ENCODE measurements at places on chromosomes 13 and 19.

- H3K27ac ChIP-seq: no peak overlapping the region
- H3K4me1 ChIP-seq: no peaks in the 10 kb centered on the region
- H3K4me3 ChIP-seq: no peak overlapping the region
- no peak for DNase-seq
- H3K27me3 ChIP-seq: peaks cover 5% of the 10 kb centered on the region
Measured at GRCh38 chr19:3895788-3896187, 15.3 kb downstream of the ATCAY start.

DNA sequence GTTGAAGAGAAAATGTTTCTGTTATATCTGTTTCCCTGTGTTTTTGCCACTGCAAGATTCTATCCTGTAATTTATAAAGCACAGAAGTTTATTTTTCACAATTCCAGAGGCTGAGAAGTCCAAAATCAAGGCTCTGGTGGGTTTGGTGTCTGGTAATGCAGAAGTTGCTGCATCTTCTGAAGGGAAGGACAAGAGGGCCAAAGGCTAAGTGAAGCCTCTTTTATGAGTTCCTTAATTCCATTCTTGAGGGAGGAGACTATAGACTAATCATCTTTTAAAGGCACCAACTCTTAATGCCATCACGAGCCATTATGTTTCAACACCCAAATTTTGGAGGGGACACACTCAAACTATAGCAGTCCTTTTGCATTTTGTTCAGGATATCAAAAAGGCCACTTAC lies 34.1 kb upstream of the WDFY2 start:
- no peak overlapping the region for H3K4me3 ChIP-seq
- no peaks in the 10 kb centered on the region for H3K4me1 ChIP-seq
- H3K36me3 ChIP-seq: no peaks in the 10 kb centered on the region
- no peak for DNase-seq
- H3K27ac ChIP-seq: no peak overlapping the region

- H3K36me3 ChIP-seq: peaks cover 41% of the 10 kb centered on the region
- no peaks in the 10 kb centered on the region for H3K27me3 ChIP-seq
- no peak overlapping the region for H3K27ac ChIP-seq
- H3K4me3 ChIP-seq: no peak overlapping the region
- no peaks in the 10 kb centered on the region for H3K4me1 ChIP-seq
- no peak for DNase-seq
Measured at GRCh38 chr19:37572203-37572602, 22.4 kb downstream of the ZNF571 start.

DNA sequence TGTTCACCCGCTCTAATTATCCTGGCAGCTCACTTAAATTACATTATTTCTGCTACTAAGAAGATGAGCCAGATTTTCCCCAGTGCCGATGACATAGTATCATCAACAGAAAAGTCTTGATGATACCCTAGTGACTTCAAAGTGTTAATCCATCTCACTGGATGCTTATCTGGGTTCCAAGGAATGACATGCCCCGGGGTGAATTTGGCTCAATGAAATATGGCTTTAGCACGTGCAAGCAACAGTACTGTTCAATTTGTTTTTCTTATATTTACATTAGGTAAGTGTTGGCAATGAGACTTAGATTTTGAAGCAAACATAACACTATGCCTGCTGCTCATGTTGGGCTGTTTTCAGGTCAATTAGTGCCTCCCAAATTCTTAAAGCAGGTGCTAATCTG lies 548.2 kb upstream of the SLITRK1 start:
- H3K36me3 ChIP-seq: no peaks in the 10 kb centered on the region
- no peaks in the 10 kb centered on the region for H3K27me3 ChIP-seq
- no peaks in the 10 kb centered on the region for H3K4me1 ChIP-seq
- H3K4me3 ChIP-seq: no peak overlapping the region
- no peak for DNase-seq
- no peak overlapping the region for H3K27ac ChIP-seq

DNA sequence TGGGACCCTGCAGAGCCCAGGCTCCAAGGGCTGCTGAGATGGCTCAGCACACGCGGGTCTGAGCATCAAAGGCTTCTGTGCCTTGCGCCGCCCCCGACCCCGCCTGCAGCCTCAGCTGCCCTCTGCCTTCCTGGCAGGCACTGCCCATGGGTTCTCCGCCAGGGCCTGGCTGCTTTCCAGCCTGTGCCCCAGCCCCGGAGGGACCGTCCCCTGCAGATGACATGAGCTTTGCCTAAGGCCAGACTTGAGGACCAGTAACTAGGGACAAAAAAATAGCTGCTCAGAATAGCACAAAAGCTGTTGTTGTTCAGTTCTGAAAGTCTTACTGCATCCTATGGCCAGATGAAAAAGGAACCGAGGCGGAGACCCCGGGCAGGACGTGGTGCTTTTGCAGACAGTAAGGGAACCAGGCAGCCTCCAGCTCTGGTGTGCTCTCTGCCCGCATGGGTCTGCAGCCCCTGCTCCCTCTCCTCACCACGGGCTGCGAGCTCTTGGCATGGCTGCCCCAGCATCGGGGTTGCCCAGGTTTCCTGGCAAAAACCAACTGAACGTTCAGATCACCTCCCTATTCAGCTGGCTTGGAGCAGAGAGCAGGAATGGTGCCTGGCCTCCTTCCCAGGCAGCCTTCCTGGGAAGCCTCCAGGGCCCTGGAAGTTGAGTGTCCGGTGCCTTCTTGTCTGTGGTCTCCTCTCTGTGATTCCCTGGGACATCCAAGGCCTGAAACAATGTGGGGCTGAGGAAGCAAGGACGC lies 12.5 kb upstream of the CFAP97D2 start:
- H3K36me3 ChIP-seq: no peaks in the 10 kb centered on the region
- no peaks in the 10 kb centered on the region for H3K27me3 ChIP-seq
- no peak for DNase-seq
- H3K27ac ChIP-seq: no peak overlapping the region
- H3K4me1 ChIP-seq: peaks cover 13% of the 10 kb centered on the region
- no peak overlapping the region for H3K4me3 ChIP-seq

DNA sequence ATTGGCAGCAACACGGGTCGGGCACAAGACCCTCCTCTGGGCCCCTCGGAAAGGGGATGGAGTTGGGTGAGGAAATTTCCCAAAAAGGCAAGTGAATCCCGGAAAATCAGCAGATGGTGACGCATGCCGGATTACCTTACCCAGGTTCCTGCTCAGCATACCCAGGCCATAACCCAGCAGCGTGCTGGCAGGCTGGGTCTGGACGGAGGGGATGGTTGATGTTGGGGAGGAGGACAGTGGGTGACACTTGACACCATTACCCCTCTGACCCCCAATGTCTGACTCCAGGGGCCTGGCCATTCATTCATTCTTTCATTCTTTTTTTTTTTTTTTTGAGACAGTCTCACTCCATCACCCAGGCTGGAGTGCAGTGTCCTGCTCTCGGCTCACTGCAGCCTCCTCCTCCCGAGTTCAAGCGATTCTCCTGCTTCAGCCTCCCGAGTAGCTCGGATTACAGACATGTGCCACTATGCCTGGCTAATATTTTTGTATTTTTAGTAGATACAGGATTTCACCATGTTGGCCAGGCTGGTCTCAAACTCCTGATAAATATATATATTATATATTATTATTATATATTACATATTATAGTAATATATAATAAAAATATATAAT lies 799 bp downstream of the PVR start:
- peaks cover 9% of the 10 kb centered on the region for H3K4me1 ChIP-seq
- H3K27ac ChIP-seq: peak overlapping the region; percentile 83
- peak; percentile 27 for DNase-seq
- H3K36me3 ChIP-seq: no peaks in the 10 kb centered on the region

DNA sequence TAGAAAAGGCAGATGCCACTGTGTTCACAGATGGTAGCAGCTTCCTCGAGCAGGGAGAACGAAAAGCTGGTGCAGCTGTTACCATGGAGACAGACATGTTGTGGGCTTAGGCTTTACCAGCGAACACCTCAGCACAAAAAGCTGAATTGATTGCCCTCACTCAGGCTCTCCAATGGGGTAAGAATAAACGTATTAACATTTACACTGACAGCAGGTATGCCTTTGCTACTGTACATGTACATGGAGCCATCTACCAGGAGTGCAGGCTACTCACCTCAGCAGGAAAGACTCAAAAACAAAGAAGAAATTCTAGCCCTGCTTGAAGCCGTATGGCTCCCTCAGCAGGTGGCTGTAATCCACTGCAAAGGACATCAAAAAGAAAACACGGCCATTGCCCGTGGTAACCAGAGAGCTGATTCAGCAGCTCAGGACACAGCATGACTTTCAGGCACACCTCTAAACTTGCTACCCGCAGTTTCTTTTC lies 197.7 kb downstream of the ZNF737 start:
- H3K4me1 ChIP-seq: no peaks in the 10 kb centered on the region
- no peaks in the 10 kb centered on the region for H3K36me3 ChIP-seq
- H3K4me3 ChIP-seq: no peak overlapping the region
- DNase-seq: no peak
- H3K27me3 ChIP-seq: no peaks in the 10 kb centered on the region

DNA sequence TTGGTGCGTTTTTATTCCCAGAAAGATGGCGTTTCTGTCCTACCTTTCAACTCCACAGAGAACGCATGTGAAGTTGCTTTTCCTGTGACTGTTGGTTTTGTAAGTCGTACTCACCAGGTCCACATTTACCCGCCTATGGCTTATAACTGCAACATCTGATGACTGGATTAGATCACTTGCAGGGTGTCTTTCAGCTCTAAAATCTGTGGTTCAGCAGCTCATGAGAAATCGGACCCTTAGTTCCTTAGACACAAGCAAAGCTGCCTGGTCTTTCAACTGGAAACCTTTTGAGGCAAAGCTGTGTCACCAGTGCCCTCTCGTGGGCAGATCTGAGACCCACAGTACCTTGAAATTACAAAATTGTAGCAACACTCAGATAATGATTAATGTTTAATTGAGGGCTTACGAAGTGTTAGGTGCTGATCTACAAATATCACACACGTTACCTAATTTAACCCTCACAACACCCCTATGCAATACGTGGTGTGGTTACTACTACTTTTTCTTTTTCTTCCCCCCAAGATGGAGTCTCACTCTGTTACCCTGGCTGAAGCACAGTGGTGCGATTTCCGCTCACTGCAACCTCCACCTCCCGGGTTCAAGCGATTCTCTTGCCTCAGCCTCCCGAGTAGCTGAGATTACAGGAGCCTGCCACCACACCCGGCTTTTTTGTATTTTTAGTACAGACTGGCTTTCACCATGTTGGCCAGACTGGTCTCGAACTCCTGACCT lies 65.4 kb downstream of the RUBCNL start:
- peak; percentile 83 for DNase-seq
- no peak overlapping the region for H3K27ac ChIP-seq
- no peak overlapping the region for H3K4me3 ChIP-seq
- no peaks in the 10 kb centered on the region for H3K36me3 ChIP-seq
- no peaks in the 10 kb centered on the region for H3K27me3 ChIP-seq
- H3K4me1 ChIP-seq: peaks cover 15% of the 10 kb centered on the region

DNA sequence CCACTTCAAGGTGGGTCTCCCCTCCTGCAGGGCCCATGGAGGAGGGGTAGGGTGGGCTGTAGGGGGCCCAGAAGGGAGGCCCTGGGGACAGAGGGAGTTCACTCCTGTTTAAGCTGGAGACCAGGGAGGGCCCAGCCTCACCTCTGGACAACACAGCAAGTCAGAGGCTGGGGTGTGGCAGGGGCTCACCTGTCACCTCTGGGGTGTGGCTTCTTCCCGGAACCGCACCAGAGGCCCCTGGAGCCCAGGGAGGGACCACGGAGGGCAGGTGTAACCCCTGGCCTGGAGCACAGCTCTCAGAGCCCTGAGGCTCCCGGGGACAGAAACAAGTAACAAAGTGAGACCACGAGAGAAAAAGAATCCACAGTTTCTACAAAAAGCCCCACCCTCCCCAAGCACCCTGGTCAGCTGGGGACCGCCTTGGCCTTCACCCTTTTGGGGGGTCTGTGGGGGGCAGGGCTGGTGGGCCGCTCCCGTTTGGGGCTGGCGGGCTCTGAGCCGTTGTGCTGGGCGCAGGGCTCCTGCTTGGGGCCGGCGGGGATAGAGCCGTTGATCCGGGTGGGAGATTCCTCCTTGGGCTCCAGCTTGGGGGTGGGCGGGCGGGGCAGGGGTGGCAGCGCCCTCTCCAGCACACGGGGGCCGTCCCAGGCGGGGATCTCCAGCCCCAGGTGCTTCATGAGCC lies 8.0 kb downstream of the SIRT6 start:
- no peak for DNase-seq
- H3K4me1 ChIP-seq: peaks cover 6% of the 10 kb centered on the region
- H3K36me3 ChIP-seq: no peaks in the 10 kb centered on the region
- peaks cover 27% of the 10 kb centered on the region for H3K27me3 ChIP-seq

DNA sequence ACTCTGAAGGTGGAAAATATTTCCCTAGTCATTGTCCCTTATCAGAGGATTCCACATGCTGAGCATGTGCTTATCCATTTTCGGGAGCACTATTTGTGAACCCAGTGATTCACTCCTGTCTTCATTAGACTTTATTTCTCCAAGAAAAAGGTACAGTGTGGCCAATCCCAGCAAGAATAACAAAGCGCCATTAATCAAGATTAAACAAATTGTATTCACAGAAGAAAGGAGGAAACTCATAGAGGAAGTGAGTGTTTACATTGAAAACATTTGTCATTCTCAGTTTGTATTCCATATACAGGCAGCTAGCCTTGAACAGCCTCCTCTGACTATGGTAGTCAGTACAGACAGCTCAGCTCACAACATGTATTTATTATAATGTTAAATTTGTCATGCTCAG lies 1669.9 kb upstream of the SPRY2 start:
- H3K4me1 ChIP-seq: no peaks in the 10 kb centered on the region
- no peaks in the 10 kb centered on the region for H3K27me3 ChIP-seq
- DNase-seq: no peak
- no peak overlapping the region for H3K27ac ChIP-seq

- H3K27me3 ChIP-seq: peaks cover 7% of the 10 kb centered on the region
- no peak overlapping the region for H3K4me3 ChIP-seq
- H3K27ac ChIP-seq: no peak overlapping the region
- H3K4me1 ChIP-seq: no peaks in the 10 kb centered on the region
- H3K36me3 ChIP-seq: no peaks in the 10 kb centered on the region
- DNase-seq: no peak
Measured at GRCh38 chr19:11461453-11461852, 19.4 kb downstream of the ELAVL3 start.

- H3K36me3 ChIP-seq: no peaks in the 10 kb centered on the region
- no peaks in the 10 kb centered on the region for H3K27me3 ChIP-seq
- DNase-seq: no peak
- H3K4me1 ChIP-seq: no peaks in the 10 kb centered on the region
- no peak overlapping the region for H3K4me3 ChIP-seq
Measured at GRCh38 chr13:79710376-79710775, 229.4 kb downstream of the NDFIP2 start.

GRCh38 chr19:38670921-38671398 lies 23.5 kb downstream of the ACTN4 start:
- H3K27me3 ChIP-seq: no peaks in the 10 kb centered on the region
- H3K36me3 ChIP-seq: no peaks in the 10 kb centered on the region
- DNase-seq: no peak
- H3K4me1 ChIP-seq: peaks cover 83% of the 10 kb centered on the region
- H3K4me3 ChIP-seq: no peak overlapping the region

GRCh38 chr13:98599502-98600328 lies 22.8 kb upstream of the STK24 start:
- H3K4me1 ChIP-seq: no peaks in the 10 kb centered on the region
- H3K36me3 ChIP-seq: no peaks in the 10 kb centered on the region
- no peak for DNase-seq
- H3K27ac ChIP-seq: no peak overlapping the region
- no peaks in the 10 kb centered on the region for H3K27me3 ChIP-seq

GRCh38 chr13:48255954-48256353 lies 22.9 kb downstream of the ITM2B start:
- no peaks in the 10 kb centered on the region for H3K27me3 ChIP-seq
- no peak for DNase-seq
- H3K4me3 ChIP-seq: no peak overlapping the region
- peaks cover 29% of the 10 kb centered on the region for H3K4me1 ChIP-seq
- no peaks in the 10 kb centered on the region for H3K36me3 ChIP-seq
